ENCODE measurements at places on chromosomes 3 and 15. TPM values are rescaled to one million over a fixed set of nuclear protein-coding genes. Genes with fewer than 3 reads are reported as not detected.
A peak's percentile ranks its signal among the peaks of the same experiment; 100 is the strongest.

DNA sequence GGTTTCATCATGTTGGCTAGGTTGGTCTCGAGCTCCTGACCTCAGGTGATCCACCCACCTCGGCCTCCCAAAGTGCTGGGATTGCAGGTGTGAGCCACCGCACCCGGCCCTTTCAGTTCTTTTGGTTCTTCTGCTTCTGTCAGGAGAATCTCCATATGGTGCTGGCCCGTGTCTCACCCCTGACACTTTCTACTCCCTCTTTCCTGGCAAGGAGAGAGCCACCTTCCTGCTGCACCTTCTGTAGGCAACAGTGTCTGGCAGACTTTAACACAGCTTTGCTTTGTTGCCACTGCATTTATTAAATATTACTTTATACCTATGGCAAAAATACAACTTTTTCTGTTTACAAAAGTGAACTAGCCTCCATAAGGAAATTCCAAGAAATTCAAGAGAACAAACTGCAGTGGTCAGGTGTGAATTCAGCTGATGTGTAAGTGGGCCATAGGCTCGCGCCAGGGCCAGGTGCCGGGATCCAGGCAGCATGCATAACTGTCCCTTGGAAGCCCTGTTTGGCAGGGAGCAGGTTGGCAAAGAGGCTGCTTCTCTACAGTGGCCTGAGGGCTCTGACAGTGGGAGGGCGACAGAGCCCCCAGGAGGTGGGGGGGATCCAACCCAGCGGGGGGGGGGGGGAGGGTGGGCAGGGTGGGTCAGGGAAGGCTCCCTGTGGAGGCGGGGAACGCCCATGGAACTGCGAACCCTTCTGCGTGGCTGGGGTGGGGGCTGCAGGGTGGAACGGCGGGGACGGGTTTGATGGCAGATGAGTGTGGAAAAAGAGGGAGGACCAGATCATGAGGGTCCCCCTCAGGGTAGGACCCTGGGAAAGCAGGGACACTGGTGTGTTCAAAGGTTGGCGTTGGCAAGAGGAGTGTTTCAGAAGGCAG lies 21.1 kb downstream of the CTSH start:
- DNase-seq = no peak

GRCh38 chr3:160124224-160124623 lies 101.0 kb upstream of the C3orf80 start:
- no peak for DNase-seq

GOLGA6B gene
- not detected for total RNA-seq

DNA sequence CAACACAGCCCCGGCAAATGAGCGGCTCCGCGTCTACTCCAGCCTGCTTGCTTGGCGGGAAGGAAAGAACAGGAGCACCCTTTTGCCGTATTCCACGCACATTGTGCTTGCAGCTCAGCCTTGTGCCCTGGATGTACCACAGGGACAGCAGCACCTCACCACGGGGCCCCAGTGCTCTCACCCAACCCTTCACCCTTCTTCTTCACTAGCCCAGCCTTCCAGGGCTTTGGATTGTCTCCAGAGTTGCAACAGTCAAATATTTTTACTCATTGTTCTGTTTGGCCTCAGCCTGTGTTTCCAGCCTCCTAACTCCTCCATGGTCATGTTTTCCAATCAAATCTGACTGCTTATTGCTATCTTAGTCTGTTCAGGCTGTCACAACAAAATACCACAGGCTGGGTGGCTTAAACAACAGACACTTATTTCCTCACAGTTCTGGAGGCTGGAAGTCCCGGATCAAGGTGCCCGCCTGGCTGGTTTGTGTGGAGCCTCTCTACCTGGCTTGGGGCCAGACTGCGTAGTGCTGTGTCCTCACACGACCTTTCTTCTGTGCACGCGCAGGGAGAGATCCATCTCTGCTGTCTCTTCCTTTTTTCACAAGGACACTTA lies 79.2 kb upstream of the ABHD17C start:
- no peak for DNase-seq

LSAMP gene
- 3.1 TPM for total RNA-seq

- no peak for DNase-seq
Observed at GRCh38 chr3:111418391-111418790, 123.6 kb upstream of the CD96 start.

GRCh38 chr3:20043396-20043795 lies 3.1 kb downstream of the KAT2B start:
- no peak for DNase-seq

- no peak for DNase-seq
Observed at GRCh38 chr3:7195934-7196333, 335.0 kb downstream of the GRM7 start.

GRCh38 chr3:54932606-54933005 lies 4.7 kb upstream of the LRTM1 start:
- DNase-seq = no peak

DNA sequence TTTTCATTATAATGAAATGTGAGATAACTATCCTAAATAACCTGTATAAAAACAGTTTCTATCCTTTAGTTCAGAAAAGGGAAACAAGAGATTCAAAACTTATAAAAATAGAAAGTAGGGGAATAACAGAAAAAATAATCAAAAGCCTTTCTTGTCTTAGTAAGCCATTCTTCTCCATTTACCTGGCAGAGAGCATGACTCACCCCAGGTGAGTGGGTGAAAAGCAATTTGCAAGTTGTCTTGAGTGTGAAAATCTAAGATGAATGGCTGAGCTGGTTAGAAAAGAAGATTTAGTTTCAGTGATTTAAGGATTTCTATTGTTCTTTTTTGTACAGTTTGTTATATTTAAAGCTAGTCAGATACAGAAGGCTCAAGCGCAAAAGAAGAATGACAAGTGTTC lies 702.0 kb downstream of the GRM7 start:
- DNase-seq = no peak

DNA sequence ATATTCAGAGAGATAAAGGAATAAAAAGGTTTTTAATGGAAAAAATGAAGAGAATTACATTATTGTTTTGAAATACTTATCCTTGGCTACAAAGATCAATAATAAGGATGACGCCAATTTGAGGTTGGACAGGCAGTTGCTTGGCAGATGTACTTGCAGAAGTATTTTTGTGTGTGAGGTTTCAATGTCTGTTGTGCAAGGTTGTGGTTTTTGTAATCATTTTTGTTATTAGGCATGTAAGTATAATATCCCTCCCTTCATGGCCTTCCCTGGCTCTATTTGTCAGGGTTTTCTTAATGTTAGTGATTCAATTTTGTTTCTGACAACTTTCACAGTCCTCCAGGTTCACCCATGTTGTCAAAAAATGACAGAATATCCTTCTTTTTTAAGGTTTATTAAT lies 105.9 kb downstream of the OTOL1 start:
- DNase-seq = no peak

DNA sequence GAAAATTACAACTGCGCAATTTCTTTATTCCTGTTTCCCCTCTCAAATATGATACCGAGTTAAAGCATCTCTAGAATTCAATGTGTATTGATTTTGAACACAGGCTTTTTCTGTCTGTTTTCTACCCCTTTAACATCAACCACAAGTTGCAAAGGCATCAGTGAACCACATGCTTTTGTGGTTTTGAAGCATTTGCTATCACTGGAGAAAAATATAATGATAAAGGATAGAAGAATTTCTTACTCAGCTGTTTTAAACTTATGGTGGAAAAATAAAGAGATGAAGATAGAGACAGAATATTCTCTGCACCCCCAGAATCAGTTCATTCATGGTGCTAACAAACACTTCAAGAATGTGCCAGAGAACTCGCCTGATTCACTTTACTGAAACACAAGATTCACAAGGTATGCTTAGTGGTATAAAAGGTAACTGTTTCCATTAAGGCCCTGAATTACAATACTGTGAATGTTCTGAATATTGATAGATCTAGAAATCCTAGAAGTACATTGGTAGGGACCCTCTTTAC lies 9.5 kb upstream of the DPPA4 start:
- DNase-seq = no peak

TBL1XR1 gene
- total RNA-seq = 192 TPM

GRCh38 chr3:26840272-26840870 lies 217.8 kb downstream of the LRRC3B start:
- no peak for DNase-seq

DNA sequence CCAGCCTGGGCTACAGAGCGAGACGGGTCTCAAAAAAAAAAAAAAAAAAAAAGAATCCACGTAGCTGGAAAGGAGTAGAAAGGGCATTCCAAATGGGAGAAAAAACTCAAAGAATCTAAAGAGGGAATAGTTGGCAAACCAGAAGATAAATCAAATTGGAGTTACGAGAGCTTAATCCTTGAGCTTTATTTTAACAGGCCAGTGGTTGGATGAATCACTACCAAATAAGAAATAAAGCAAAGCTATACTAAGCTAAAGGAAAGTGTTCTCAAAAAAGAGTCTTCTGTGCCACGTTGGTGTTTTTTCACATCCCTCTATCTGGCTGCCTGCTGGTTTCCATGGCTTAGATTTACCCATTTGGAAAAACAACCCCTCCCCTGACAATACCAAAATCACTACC lies 14.0 kb downstream of the VGLL4 start:
- DNase-seq = no peak

DNA sequence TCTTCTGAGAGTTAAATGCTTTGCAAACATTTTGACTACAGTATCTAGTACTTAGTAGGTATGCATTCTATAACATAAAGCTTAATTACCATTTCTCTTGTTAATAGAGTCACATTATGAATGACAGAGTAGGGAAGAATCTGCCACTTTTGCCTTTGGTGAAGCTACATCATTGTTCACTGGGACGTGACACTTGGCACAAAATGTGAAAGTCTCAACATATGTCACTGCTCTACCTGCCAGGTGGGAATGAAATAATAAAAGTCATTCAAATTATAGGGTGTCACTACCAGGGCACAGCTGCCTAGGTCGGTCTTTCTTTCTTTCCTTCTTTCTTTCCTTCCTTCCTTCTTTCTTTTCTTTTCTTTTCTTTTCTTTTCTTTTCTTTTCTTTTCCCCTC lies 17.6 kb downstream of the GPR87 start:
- DNase-seq = no peak

DNA sequence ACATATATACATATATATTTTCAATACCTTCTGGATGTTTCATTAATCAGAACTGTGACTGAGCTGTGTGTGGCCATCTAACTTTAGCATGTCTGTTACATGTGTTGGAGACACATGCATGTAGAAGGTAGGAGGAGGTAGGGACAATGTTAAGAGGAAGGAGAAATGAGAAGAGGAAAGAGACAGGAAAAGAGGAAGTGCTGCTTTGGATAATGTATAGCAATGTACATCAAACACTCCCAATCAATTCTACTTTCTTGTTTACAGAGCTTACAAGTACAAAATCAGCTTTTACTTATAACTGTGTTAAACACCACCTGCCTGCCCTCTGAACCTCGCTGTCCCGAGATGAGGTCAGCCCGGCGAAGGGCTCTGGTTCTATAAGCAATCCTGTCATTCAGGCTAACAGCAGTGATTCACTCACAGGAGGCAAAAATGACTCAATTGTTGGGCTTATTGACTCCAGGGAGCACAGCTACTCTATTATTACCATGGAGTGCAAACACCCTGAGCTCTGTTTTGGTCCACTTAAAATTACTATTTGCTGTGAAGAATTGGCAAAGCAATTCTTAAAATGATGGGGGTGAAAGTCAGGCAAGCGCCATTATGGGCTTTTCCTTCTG lies 188.9 kb downstream of the MEIS2 start:
- DNase-seq = peak; percentile 18

- DNase-seq = no peak
Observed at GRCh38 chr3:4147556-4148118, 155.5 kb upstream of the SETMAR start.

- no peak for DNase-seq
Observed at GRCh38 chr3:149343951-149344350, 10.5 kb upstream of the TM4SF18 start.

- DNase-seq = no peak
Observed at GRCh38 chr15:82945326-82945725, 7.2 kb downstream of the HOMER2 start.

MAGI1 gene
- 9.5 TPM for total RNA-seq

CCR8 gene
- not detected for total RNA-seq

DNA sequence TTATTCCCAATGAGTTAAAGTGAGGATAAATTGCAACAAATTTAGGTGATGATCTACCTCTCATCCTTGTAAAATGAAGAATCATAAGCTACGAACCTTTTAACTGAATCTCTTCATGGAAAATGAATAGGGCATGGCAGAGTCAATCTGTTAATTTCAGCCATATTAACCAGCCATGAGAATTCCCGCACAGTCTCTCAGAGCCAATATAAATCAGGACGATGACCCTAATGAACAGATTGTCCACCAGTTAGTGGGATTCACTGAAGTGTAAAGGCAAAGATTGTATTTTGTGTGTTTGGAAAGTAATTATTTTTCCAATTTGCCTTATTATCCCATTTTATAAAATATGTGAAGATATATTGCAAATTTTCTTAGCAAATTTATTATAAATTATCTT lies 183.8 kb downstream of the CADM2 start:
- no peak for DNase-seq

DNA sequence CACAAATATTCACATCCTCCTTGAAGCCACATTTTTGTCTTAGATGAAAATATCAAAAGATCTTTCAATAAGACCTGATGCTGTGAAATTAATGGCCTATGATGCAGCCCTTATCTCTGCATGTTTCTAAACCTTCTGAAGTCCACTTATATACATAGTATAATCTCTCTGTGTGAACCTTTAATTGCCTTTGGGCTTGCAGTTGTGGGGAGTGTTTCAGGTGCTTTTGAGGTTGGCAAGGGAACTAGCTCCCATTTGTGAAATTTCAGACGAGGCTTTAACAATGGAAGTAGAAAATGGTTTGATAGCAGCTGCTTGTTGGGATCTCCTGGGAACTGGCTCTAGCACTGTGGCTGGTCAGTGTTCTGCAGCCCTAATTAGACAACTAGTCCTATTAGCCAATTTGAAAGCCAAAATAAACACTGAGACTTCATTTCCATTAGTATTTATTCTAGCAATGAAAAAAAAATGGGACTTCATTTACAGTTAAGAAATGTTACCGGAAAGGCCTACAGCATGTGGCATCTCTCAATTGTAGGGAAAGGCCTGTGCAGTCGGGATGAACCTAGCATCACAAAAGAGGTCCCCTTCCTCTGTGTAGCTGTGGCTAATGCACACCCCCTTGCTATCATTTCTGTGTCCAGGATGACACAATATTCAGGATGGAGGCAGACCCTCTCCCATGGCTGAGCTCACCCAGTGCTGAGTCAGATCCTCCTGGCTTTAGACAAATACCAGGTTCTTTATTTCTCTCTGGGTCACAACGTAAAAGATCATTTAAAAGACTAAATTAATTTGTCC lies 140.7 kb upstream of the TRIM42 start:
- no peak for DNase-seq

DNA sequence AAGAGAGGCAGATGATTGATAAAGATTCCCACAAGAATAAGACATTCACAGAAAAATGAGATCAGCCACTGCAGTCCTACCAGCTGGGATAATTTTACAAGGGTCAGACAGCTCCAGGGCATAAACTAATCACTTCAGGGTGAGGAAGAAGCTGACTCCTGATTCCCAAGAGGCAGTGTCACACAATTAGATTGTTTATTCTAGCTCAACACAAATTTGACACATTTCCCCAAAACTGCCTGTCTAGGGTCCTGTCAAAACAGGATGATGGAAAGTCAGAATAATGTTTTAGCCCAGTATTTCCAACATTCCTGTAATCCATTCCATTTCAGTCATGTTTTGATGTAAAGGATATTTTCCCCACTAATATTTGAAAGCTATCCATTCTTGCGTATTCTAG lies 110.8 kb downstream of the TNIK start:
- no peak for DNase-seq

Measured in Panc1 (cell line).